ENCODE measurements at places on chromosomes 6 and 20. TPM values are rescaled to one million over a fixed set of nuclear protein-coding genes. Genes with fewer than 3 reads are reported as not detected.

Gene CRISP2
- total RNA-seq = not detected

DNA sequence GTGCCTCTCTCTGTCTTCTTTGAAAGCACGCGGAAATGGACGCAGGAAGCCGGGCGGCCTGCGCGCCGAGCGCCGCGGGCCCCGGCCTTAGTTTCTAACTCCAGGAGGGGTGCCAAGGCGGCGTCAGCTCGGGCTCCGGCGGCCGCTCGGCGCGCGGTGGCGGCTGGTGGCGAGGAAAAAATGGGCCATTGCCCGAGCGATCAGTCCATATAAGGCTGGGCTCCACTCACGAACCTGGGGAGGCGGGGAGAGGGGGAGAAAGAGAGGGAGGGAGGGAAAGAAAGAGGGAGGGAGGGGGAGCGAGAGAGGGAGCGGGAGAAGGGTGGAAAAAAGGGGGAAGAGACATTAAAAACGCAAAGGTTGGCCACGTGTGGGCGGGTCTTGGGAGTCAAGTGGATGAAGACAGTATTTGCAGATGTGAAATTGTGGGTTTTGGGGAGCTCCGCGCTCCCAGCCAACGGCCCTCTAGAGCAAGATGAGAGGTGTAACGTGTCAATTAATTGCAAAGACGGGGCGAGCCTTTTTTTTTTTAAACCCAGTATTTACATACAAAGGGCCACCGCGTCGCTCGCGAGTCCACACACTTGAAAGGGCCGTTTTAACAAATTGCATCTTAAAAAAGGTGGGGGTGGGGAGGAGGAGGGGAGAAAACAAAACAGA, at the start of gene NKX2-2:
Gene NKX2-2 (minus strand): TSS at position 184 of the 660 bp plus-strand sequence. CDS start 395 bp downstream, outside the sequence.
- no peaks in the 10 kb centered on the region for H3K36me3 ChIP-seq
- H3K4me1 ChIP-seq = no peaks in the 10 kb centered on the region
- no peak for DNase-seq
- H3K27ac ChIP-seq = no peak within 1 kb of the TSS

DNA sequence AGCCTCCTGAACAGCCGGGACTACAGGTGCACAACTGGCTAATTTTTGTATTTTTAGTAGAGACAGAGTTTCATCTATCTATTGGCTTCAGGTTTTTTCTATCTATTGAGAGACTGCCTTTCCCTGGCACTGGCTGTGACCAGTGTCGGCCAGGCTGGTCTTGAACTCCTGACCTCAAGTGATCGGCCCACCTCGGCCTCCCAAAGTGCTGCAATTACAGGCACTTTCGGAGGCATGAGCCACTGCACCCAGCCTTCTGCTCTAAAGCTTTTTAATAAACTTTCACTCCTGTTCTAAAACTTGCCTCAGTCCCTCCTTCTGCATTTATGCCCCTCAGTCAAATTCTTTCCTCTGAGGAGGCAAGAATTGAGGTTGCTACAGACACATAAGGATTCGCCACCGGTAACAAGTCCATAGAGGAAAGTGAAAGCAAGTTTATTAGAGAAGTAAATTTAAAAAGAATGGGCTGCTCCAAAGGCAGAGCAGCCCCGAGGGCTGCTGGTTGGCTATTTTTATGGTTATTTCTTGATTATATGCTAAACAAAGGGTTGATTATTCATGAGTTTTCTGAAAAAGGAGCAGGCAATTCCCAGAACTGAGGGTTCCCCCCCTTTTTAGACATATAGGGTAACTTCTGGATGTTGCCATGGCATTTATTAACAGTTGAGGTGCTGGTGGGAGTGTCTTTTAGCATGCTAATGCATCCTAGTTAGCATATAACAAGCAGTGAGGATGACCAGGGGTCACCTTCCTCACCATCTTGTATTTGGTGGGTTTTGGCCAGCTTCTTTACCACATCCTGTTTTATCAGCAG, 44.8 kb upstream of the RNGTT start:
- H3K27ac ChIP-seq = no peak overlapping the region
- no peaks in the 10 kb centered on the region for H3K36me3 ChIP-seq
- no peak overlapping the region for H3K4me3 ChIP-seq
- no peaks in the 10 kb centered on the region for H3K27me3 ChIP-seq
- no peak for DNase-seq
- H3K4me1 ChIP-seq = no peaks in the 10 kb centered on the region

Gene GLP1R
- total RNA-seq = not detected

GRCh38 chr6:39417440-39417839, 94.9 kb upstream of the KCNK16 start:
- no peak overlapping the region for H3K4me3 ChIP-seq
- H3K36me3 ChIP-seq = no peaks in the 10 kb centered on the region
- H3K27ac ChIP-seq = no peak overlapping the region
- H3K4me1 ChIP-seq = peaks cover 3% of the 10 kb centered on the region
- H3K27me3 ChIP-seq = no peaks in the 10 kb centered on the region

GRCh38 chr6:75824160-75824559, 75.1 kb downstream of the MYO6 start:
- no peak for DNase-seq
- H3K36me3 ChIP-seq = no peaks in the 10 kb centered on the region
- H3K27me3 ChIP-seq = no peaks in the 10 kb centered on the region
- no peaks in the 10 kb centered on the region for H3K4me1 ChIP-seq

DNA sequence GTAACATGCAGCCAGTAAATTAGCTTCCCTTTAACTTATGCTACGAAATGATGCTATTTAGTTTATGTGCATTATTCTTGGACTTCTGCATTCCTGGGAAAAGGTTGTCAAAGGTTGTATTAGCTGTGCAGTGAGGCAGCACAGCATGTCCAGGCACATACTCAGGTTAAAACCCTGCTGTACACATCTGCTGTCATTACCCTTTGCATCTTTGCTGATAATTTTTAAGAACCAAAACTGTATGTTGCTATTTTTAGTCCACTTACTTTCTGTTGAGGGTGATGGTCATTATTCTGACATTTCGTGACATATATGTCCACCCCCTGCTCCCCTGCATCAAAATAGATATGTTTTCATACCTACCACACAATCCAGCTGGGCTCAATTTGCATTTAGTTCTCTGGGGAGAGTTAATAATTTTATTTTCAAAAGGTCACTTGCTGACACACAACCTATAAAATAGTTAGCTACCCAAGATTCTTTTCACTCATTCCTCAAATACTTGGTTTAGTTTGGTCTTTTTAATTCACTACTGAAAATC, 142.5 kb upstream of the SPACA1 start:
- H3K4me1 ChIP-seq = no peaks in the 10 kb centered on the region
- no peak overlapping the region for H3K4me3 ChIP-seq
- H3K27me3 ChIP-seq = no peaks in the 10 kb centered on the region
- no peak for DNase-seq

GRCh38 chr6:31048099-31048498, 37.8 kb downstream of the MUC22 start:
- no peak overlapping the region for H3K27ac ChIP-seq
- no peak overlapping the region for H3K4me3 ChIP-seq
- no peaks in the 10 kb centered on the region for H3K36me3 ChIP-seq
- DNase-seq = no peak
- H3K4me1 ChIP-seq = no peaks in the 10 kb centered on the region

DNA sequence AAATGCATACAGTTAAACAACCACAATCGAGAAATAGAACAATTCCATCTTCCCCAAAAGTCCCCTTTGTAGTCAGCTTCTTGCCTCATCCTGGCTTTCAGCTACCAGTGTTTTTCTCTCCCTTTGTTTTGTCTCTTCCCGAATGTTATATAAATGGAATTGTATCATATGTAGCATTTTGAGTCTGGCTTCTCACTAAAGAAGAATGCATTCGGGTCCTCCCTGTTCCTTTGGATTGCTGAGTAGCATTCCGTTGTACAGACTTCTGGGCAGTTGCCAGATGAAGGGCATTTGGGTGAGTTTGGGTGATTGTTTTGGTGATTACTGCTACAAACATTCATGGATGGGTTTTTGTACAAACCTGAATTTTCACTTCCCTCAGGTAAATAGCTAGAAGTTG, 27.8 kb downstream of the PRPH2 start:
- H3K27ac ChIP-seq = no peak overlapping the region
- no peaks in the 10 kb centered on the region for H3K4me1 ChIP-seq
- no peak for DNase-seq
- no peaks in the 10 kb centered on the region for H3K27me3 ChIP-seq
- no peak overlapping the region for H3K4me3 ChIP-seq

Gene TBXT
- total RNA-seq = not detected

DNA sequence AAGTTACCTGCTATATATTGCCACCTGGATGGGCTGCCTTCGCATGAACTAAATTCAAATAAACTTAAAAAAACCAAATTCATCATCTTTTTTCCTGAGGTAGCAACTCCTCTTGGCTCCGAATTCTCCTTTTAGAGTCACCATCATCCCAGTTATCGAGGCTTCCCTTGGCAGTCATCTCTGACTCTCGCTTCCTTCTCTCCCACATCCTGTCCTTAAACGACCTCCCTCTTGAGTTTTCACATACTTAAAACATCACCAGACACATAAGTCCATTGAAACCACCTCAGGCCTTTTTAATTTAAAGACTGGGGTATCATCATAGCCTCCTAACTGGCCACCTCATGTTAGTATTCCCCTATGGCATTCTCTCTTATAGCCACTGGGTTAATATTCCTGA, 296.1 kb upstream of the FLRT3 start:
- no peaks in the 10 kb centered on the region for H3K27me3 ChIP-seq
- H3K4me1 ChIP-seq = no peaks in the 10 kb centered on the region
- DNase-seq = no peak
- no peaks in the 10 kb centered on the region for H3K36me3 ChIP-seq
- no peak overlapping the region for H3K4me3 ChIP-seq

Gene ANKRD60
- total RNA-seq = not detected

- no peak overlapping the region for H3K4me3 ChIP-seq
- no peak for DNase-seq
- H3K36me3 ChIP-seq = no peaks in the 10 kb centered on the region
Measured at GRCh38 chr20:57762531-57763234, 52.9 kb upstream of the PMEPA1 start.

Gene C6orf132
- total RNA-seq = 3.1 TPM

GRCh38 chr6:142369266-142369665, 67.5 kb downstream of the ADGRG6 start:
- no peak overlapping the region for H3K4me3 ChIP-seq
- no peaks in the 10 kb centered on the region for H3K4me1 ChIP-seq
- DNase-seq = no peak
- H3K27ac ChIP-seq = no peak overlapping the region
- no peaks in the 10 kb centered on the region for H3K27me3 ChIP-seq

- no peak overlapping the region for H3K27ac ChIP-seq
- H3K36me3 ChIP-seq = no peaks in the 10 kb centered on the region
- no peaks in the 10 kb centered on the region for H3K27me3 ChIP-seq
- no peak for DNase-seq
- H3K4me1 ChIP-seq = no peaks in the 10 kb centered on the region
- no peak overlapping the region for H3K4me3 ChIP-seq
Measured at GRCh38 chr20:13554706-13555105, 84.0 kb downstream of the TASP1 start.

GRCh38 chr6:133888929-133889556, at the start of gene TCF21:
TCF21 (plus strand) TSS chr6:133889113; CDS start chr6:133889398, 285 bp downstream.
- no peak for DNase-seq
- no peaks in the 10 kb centered on the region for H3K36me3 ChIP-seq
- no peaks in the 10 kb centered on the region for H3K27me3 ChIP-seq
- H3K4me1 ChIP-seq = no peaks in the 10 kb centered on the region
- H3K4me3 ChIP-seq = no peak within 1 kb of the TSS
- no peak within 1 kb of the TSS for H3K27ac ChIP-seq

GRCh38 chr20:57479196-57479595, 45.7 kb downstream of the CTCFL start:
- no peaks in the 10 kb centered on the region for H3K36me3 ChIP-seq
- no peak overlapping the region for H3K27ac ChIP-seq
- no peaks in the 10 kb centered on the region for H3K4me1 ChIP-seq

Gene THEMIS
- 0.68 TPM for total RNA-seq

DNA sequence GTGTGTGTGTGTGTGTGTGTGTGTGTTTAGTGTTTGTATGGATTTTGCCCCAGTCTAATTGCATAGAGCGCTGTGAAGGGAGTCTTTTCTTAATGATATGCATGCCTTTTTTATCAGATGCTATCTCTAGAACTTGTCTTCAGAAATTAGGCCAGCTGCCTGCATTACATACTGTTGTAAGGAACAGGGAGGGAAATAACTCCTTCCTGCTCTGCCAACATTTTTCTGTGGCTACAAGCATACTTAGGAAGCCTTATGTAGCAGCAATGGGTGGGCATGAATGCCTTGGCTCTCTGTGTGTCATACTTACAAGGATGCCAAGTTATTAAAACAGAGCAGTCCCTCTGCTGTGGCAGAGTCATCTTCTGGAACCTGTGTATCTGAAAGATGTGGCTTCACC, 8.0 kb upstream of the COL21A1 start:
- no peak for DNase-seq
- H3K36me3 ChIP-seq = no peaks in the 10 kb centered on the region
- peak overlapping the region; percentile 35 for H3K27ac ChIP-seq
- no peak overlapping the region for H3K4me3 ChIP-seq
- peaks cover 3% of the 10 kb centered on the region for H3K4me1 ChIP-seq

DNA sequence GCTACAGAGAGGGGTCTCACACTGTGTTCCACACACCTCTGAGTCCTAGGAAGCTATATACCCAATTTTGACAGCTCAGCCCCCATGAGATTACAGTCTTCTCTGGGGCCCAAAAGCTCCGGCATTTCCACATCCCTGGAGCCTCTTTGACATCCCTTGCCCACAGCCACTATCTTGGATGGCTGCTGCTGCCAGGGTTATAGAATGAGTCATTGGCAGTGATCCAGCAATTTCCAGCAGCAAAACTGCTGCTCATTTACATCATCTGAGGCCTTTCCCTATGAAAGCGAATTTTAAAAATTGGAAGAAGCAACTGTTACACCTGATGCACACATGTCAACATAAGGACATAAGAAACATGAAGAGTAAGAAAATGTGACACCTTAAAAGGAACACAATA, 590.7 kb downstream of the MEI4 start:
- no peak overlapping the region for H3K27ac ChIP-seq
- no peaks in the 10 kb centered on the region for H3K4me1 ChIP-seq

Gene SYNJ2
- total RNA-seq = 26.8 TPM

Gene BPIFA1
- not detected for total RNA-seq

Gene MYB
- 0.87 TPM for total RNA-seq

Gene NMBR
- total RNA-seq = not detected

DNA sequence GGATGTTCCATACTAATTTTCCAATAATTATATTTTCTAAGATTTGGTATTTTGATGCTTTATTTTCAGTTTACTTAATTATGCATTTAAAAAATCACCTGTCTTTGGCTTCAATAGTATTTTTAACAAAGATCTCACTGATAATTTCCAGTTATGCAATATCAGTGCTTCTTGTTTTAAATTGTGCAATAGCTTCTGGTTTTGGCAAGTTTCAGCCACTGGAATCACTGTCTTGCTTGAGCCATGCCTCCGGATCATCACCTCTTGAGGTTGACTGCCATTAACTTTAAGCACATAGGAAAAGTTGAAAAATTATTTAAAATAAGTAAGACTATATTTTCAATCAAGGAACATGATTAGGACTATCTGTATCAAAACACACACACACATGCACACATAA, 1242.1 kb downstream of the HACE1 start:
- H3K36me3 ChIP-seq = no peaks in the 10 kb centered on the region
- H3K27me3 ChIP-seq = no peaks in the 10 kb centered on the region
- DNase-seq = no peak
- no peak overlapping the region for H3K27ac ChIP-seq
- no peaks in the 10 kb centered on the region for H3K4me1 ChIP-seq

GRCh38 chr6:114955363-114955762, 612.5 kb upstream of the HS3ST5 start:
- no peaks in the 10 kb centered on the region for H3K27me3 ChIP-seq
- no peaks in the 10 kb centered on the region for H3K4me1 ChIP-seq
- DNase-seq = no peak
- H3K4me3 ChIP-seq = no peak overlapping the region

- DNase-seq = no peak
- no peak overlapping the region for H3K27ac ChIP-seq
- H3K4me3 ChIP-seq = no peak overlapping the region
- H3K36me3 ChIP-seq = no peaks in the 10 kb centered on the region
- no peaks in the 10 kb centered on the region for H3K27me3 ChIP-seq
Measured at GRCh38 chr6:28960846-28961500, 37.2 kb upstream of the TRIM27 start.

Measured in aorta (tissue), 5 donors.